ENCODE measurements at places on chromosomes 7 and 10.
A peak's percentile ranks its signal among the peaks of the same experiment; 100 is the strongest.

DNA sequence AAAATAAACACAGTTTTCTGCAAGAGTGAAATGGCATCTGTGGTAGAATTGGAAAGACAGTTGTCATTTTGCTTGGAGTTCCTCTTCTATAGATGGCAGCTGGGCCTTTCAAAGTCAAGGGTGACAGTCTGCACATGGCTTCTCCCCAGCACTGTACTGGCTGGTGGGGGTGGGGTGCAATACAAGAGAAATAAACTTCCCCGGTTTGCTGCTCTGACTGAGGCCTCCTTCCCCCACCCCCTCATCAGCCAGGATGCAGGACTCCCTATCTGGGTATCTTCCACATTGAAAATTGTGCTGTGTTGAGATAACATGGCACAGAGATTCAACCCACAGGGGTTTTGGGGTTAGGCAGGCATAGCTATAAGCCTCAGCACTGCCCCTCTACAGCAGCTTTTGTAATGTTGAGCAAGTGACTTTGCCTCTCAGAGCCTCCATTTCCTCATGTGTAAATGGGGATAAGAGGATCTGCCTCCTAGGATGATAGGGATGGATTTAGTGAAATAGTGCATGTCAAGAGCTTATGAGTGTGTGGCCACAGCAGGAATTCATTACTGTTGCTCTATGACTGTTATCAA lies 85.8 kb upstream of the WDR11 start:
- no peak for DNase-seq

DNA sequence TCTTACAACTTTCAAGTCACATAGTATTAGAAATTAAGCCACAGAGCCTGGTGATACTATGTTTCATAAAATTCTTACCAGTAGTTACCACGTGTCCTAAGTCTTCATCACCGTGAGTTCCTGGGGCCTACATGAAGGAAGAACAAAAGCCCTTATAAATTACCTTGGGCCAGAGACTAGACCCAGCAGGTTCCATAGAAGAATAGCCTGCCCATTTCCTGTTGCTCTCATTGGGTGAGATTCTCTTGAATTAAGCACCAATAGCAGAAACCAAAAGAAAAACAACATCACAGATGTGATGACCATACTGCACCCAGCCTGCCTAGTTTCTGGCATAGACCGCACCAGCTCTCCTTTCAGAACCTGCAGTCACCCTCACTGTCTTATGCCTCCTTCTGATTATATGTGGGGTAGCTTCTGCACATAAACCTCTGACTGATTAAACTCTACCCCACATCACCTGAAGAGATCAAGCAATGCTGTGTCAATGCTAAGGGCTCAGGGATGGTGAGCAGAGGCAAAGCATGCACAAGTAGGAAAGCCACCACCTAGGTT lies 18.0 kb upstream of the SEM1 start:
- no peak for DNase-seq

GRCh38 chr7:137628216-137628615 lies 218.6 kb downstream of the DGKI start:
- DNase-seq: peak; percentile 83

DNA sequence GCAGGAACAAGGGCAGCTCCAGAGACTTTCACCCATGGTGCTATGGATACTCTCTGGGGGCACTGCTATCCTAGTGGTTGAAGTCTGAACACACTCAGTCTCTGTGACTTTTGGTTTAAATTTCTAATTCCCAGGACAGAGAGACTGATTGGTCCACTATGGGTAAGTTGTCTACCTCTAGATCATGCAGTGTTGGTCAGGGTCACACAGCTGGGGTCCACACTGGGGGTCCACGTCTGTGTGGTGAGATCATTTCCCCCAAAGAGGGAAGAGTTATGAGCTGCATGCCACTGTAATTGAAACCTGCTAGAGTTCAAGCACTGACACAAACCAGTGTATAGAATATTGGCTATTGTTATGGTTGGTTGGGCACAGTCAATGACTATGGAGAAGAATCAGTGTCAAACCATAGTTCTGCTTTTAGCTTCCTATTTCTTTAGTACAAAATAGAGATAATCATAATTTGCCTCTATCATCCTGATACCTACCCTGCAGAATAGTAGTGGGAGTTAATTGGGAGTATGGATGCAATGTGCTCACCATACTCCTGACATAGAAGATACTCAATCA lies 101.6 kb downstream of the PRTFDC1 start:
- DNase-seq: no peak

- DNase-seq: no peak
These were observed 99.0 kb upstream of the CAV2 start for GRCh38 chr7:116400522-116400921.

DNA sequence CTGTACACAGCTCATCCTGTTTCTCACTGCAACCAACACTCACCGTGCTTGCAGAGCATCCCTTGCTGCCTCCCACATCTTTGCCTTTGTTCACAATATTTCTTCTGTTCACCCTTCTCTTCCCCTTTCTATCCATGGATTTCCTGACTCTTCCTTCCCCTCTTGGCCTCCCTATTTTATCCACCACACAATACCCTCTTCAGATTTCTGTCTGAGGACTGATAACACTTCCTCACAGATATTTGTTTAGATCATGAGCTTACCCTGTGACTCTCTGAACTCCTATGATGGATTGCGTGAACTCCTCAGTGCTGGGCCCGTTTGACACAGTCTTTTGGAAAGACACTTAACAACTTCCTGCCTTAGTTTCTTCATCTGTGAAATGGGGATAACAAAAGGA lies 62.8 kb upstream of the GPR158 start:
- peak; percentile 72 for DNase-seq

DNA sequence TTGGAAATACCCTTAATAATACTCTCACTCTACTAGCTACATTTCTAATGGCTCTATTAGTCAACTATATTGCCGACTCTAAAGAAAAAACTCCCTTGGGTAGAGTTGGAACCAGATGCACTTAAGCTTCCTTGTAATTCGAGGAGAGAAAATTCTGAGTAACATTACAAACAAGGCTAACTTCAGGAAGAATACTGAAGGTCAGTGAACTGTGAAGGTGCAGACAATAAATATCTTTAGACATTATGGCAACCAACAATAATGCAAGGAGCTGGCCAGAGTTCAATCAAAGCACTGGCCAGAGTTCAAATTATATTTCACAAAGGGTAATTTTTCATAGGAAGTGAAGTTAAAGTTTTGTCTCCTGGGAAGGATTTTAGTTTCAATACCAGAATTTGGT lies 40.7 kb upstream of the MRLN start:
- DNase-seq: no peak

- no peak for DNase-seq
These were observed 4.6 kb downstream of the CEP41 start for GRCh38 chr7:130436253-130436652.

GRCh38 chr10:100482181-100482833 lies 19.5 kb downstream of the WNT8B start:
- peak; percentile 41 for DNase-seq

DNA sequence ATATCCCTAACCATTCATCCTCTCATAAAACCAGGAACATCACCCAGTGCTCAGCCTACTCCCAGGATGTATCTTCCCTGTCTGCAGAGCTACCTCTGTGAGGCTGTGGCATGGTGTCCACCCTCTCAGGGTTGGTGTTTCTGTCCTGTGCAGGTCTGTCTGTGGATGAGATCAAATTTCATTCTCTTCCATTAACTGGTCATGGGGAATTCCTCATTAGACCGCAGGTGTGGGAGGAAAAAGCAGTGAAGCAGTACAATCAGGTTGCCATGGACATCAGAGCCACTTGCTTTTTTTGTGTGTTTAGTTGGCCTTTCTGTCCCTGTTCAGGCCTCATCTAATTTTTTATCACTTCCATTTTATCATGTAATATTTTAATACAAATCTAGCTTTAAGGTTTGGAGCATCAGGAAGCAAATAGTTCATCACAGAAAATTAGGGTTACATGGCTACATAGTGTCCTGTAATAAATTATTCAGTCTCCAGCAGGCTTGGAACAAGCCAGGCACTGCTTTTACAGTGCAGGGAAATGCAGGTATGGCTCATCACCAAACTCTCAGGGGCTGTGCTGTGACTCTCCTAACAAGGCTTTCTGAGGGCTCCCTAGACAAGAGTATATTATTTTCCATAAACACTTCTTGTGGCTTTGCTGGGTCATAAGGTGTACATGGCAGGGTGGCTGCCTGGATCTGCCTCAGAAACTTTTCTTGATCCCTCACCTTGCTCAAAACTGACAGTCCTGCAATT lies 594.9 kb upstream of the IGFBP3 start:
- DNase-seq: no peak

GRCh38 chr7:108145401-108145800 lies 15.2 kb upstream of the LAMB4 start:
- DNase-seq: no peak

- DNase-seq: no peak
These were observed 4.7 kb downstream of the C10orf88 start for GRCh38 chr10:122949296-122949695.

DNA sequence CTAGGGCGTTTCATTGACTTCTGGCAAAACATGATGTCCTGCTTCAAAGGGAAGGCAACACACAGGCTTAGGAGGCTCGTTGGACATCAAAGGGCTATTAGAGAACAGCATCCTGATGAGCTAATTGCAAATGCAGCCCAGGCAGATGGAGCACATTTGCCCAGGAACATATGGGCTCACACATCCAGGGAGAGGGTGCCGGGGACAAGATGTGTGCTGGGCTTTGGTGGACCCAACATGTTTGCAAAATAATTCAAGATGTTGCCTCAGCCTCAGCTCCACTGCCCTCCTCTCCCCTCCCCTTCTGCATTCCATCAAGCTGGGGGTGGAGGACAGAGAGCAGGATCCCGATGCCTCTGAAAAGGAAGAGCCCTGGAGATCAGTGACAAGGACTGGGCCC lies 217.1 kb upstream of the ZMIZ1 start:
- no peak for DNase-seq

GRCh38 chr7:103121641-103122040 lies 27.3 kb downstream of the NAPEPLD start:
- DNase-seq: no peak

- DNase-seq: no peak
These were observed 319.7 kb upstream of the POM121L12 start for GRCh38 chr7:52715701-52716100.

DNA sequence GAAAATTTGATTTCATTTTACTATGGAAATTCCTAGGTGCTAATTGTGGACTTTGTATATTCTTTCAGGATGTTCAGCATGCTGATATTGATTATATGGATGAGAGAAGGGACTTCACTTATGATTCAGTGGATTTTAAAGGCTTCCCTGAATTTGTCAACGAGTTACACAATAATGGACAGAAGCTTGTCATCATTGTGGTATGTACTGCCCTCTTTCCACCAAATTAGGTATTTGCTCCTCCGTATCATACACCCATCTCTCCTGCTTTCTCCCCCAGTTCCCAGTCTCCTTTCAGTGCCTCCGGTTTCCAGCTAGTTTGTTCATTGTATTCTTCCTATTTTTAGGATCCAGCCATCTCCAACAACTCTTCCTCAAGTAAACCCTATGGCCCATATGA lies 34.6 kb downstream of the MGAM start:
- DNase-seq: no peak

GRCh38 chr7:138565451-138566114 lies 105.5 kb downstream of the TRIM24 start:
- DNase-seq: no peak

- peak; percentile 40 for DNase-seq
These were observed 381.1 kb upstream of the SEMA3D start for GRCh38 chr7:85567983-85568382.

GRCh38 chr7:4065190-4065589 lies 616.9 kb upstream of the FOXK1 start:
- DNase-seq: no peak

GRCh38 chr10:62034096-62034640 lies 132.7 kb downstream of the ARID5B start:
- DNase-seq: no peak

DNA sequence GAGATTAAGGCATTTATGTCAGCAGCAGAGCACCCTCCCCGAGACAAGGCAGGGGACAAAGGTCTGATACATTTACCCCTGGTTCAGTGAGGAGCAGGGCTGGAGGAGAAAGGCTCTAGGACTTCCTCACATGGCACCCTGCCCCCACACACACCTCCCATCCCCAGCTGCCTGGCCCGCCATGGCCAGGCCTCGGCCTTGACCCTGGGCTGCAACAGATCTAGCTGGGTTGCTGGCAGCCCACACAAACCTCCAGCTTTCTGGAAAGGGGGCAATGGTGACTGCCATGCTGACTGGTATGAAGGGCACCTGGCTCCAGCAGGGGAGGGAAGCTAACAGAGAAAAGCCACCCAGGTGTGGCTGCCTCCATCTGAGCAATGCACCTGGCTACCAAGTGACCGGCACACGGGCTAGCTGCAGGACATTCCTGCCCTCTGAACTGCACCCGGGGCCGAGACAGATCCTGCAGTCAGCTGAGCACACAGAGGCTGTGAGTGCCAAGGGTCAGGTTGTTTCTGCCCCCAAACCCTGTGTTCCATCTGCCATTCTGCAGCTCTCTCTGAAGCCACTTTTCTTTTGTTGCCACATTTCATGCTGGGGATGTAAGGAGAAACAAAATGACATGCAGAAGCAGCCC lies 85.8 kb upstream of the LRRC18 start:
- no peak for DNase-seq

- peak; percentile 66 for DNase-seq
These were observed 154.9 kb downstream of the ZMYND11 start for GRCh38 chr10:290026-290725.

GRCh38 chr7:152895527-152895926 lies 136.0 kb downstream of the ACTR3B start:
- no peak for DNase-seq

DNA sequence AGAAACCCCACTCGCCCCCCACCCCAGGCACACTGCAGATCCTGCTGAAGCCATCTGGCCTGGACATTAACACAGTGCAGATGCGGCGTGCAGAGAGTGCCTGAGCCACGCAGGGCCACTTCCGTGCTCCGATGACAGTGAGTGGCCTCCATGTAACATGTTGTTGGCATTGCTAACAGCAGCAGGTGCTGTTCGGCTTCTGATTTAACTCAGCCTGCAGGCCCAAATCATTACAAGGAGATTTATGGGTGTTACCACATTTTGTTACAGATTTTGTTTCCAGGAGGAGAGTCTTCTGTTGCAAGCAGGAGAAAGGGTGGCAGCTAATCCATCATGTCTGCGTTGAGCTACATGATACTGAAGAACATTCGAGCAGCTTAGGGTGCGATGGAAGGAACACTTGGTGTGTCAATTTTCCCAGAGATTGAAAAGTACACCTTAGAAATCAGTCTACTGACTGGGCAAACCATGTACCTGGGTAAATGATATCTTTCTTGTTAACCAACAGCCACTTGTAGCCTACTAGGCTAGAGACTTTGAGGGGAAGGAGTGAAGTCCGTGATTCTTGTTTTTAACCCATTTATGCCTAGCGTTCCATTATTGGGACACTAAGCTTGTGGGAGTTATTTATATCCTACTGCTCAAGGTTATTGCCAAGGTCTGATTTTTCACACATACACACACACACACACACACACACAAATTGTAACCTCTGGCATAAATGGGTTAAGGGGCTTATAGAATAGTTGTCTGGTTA lies 90.0 kb downstream of the JCAD start:
- no peak for DNase-seq

DNA sequence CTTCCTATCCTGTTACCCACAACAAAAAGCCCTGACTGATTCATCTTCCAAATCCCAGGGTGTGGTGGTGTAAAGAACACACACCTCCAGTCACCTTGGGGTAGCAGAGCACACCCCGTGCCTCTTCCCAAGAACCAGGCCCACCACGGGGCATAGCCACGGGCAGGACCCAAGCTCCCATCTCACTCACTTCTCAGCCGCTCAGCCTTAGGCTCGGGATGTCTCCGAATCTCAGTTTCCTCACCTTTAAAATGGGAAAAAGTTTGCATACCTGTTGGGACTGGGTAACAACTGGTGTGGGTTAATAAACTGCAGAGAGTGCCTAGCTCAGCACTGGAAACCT lies 139.0 kb downstream of the FGFR2 start:
- DNase-seq: no peak

- no peak for DNase-seq
These were observed 25.7 kb upstream of the PRPS1L1 start for GRCh38 chr7:18053177-18053928.
